Hindlimb muscle (tissue), 1 donor: ENCODE measurements at places on chromosomes 3 and 15. TPM values are rescaled to one million over a fixed set of nuclear protein-coding genes. Genes with fewer than 3 reads are reported as not detected.
A peak's percentile ranks its signal among the peaks of the same experiment; 100 is the strongest.

DNA sequence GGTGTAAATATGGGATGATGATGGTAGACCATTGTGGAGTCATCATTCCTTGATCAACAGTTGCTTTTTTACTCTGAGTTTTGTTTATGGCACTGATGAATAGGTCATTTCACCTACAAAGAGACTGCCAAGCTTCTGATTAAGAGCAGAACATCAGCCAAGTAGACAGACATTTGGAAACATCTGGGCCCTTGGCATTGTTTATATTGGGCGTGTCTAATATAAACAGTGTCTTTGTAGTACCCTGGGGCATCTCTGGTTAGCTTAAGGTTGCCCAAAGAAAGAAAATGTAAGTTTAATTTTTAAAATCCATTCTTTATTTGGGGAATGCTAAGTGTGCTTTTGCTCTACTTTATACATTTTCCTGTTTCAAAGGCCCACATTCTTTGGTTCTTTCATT lies 377.0 kb downstream of the FEZF2 start:
- no peak for DNase-seq

GXYLT2 gene
- polyA plus RNA-seq: 27.9 TPM

MUSTN1 gene
- polyA plus RNA-seq: 203 TPM

- no peak for DNase-seq
These were observed 39.3 kb downstream of the LRRK1 start for GRCh38 chr15:100958326-100959065.

TUSC7 gene
- not detected for polyA plus RNA-seq

- no peak for DNase-seq
These were observed 884.7 kb downstream of the NAALADL2 start for GRCh38 chr3:175743733-175744400.

DNA sequence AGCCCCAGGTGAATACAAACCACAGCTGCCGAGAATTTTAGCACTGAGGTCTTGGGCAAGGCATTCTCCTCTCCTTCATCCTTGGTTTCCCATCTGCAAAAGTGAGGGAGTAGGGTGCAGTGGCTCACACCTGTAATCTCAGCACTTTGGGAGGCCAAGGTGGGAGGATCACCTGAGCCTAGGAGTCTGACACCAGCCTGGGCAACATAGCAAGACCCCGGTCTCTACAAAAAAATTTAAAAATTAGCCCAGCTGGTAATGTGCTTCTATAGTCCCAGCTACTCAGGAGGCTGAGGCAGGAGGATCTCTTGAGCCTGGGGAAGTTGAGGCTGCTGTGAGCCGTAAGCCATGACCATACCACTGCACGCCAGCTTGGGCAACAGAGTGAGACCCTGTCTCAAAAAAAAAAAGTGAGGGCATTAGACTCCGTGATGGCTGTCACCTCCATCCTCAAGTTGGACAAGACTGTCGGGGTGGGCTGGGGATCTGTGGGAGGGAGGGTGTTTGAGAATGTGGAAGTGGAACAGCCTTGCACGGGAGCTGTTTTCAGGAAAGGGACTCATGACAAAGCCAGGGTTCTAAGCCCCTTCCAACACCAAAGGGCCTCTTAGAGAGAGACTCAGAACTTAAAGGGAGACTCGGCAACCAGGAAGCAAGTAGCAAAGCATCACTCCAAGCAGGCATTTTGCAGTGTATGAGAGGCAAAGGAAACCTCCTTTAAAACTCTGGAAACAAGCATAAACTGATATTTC lies 46.0 kb upstream of the FURIN start:
- DNase-seq: no peak

GRCh38 chr3:41328926-41329325 lies 129.6 kb downstream of the CTNNB1 start:
- DNase-seq: no peak

- no peak for DNase-seq
These were observed 35.3 kb downstream of the ANXA2 start for GRCh38 chr15:60362321-60363086.

KLHL40 gene
- 206 TPM for polyA plus RNA-seq

DNA sequence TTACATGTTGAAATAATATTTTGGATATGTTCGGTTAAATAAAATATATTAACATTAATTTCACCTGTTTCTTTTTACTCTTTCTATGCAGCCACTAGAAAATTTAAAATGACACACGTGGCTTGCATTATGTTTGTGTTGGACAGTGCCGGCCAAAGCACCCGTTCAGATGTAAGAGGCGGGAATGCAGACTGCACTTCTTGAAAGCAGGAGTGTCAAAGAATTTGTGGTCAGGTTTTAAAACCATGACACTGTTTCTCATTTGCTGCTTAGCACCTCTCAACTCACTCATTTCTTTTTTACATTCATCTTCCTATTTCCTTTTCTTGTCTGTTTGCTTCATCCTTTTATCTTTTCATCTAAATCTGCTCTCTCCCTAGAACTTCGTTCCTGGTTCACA lies 35.3 kb upstream of the MINAR1 start:
- DNase-seq: no peak

DNA sequence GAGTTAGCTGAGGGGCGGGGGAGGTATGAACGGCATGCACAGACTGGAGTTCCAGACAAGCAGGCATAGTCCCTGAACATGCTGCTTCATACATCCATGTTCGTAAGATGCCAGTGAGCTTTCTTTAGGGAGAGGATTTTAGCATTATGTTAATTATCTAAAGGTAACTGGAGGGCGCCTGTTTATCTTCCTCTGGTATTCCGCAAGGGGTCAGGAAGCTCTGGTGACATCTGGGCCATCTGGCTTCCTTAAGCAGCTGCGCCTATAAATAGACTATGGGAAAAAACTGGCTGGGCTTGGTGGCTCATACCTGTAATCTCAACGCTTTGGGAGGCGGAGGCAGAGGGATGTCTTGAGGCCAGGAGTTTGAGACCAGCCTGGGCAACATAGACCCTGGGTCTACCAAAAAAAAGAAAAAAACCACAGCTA lies 1.5 kb upstream of the FBXO22 start:
- peak; percentile 11 for DNase-seq

DNA sequence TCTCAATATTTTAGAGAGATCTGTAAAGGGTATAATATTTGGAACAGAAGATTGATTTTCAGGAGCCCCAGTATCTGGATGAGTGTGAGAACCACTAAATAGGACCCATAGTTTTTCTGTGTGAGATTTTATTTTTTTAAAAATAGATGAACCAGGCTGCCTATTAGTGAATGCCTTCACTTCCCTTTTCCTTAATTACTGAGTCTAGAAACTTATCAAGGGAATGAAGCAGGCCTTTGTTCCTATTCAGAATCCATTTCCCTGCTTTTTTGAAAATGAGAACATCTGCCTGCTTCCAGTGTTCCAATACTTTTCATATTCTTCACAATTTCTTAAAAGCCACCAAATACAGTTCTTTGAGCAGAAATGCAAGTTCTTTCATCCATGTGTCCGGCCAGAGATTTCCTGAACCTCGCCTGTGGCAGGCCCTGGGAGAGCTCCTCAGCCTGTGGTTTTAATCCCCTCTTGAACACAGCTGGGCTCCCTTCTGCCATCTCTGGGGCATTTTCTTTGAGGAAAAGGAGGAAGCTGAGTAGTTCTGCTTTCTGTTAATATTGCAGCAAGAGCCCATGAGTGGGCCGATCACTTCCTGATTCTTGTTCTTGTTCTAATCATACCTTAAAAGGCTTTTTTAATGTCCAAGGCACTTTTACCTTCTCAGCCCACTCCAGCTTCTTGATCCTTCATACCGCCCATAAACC lies 4.7 kb downstream of the EHD4 start:
- DNase-seq: no peak

- no peak for DNase-seq
These were observed 11.6 kb upstream of the TAFA4 start for GRCh38 chr3:68943753-68944500.

DNA sequence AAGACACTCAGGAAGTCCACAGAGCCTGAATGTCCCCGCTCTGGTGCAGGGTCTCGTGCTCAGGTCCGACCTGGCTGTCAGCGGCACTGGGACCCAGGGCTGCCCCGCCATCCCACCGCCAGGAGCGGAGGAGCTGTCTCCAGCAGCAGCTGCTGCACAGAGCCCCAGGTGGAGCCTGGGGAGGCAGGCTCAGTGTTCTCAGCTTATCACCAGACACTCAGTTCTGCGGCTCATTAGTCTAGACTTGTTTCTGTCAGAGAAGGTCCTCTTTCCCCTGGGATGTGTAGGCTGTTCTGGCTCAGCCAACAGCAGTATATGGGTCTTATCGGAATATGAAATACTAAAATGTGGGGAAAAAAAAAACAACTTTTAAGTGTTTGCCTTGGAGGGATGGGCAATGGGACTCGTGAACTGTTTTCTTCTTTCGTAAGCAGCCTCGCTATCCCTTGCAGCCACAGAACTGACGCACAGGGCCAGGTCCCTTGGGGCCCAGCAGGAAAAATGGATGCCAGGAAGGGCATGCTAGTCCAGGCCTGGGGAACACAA lies 75.9 kb downstream of the KLF13 start:
- DNase-seq: no peak

SMAD6 gene
- 7.5 TPM for polyA plus RNA-seq

DNA sequence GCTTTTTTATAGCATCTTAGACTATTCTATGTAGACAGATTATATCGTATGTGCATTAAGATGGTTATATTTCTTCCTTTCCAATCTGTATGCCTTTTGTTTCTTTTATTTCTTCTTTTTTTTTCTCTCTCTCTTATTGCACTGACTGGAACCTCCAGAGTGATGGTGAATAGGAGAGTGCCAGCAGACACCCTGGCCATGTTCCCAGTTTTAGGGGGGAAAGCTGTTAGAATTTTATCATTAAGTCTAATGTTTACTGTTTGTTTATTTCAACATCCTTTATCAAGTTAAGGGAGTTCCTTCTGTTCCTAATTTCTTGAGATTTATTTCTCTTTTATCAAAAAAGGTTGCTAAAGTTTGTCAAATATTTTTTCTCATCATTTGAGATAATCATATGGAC lies 116.6 kb upstream of the LRTM1 start:
- no peak for DNase-seq

DNA sequence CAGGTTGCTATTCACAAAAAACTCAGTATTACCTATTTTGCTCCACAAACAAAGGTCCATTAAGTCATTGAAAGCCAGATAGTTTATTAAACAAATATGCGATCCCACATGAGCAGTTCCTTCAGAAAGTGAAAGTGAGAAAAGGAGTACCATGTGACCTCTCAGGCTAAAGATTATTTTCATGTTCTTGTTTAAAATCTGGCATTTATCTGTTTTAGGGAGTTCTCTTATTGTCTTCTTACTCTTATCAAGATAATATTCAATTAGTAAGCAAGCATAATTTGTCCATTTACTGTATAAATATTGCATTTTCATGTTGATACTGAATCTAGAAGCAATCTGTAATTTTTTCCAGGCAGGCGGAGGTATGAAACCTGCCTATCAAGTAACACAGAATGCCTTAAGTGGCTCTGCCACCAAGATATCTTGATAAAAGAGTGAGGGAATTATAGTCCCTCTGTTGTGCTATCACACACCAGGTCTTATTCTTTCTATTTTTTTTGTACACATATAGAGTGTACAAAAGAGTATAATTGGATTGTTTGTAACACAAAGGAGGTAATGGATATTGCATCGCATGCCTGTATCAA lies 20.1 kb upstream of the PLSCR5 start:
- DNase-seq: no peak

DNA sequence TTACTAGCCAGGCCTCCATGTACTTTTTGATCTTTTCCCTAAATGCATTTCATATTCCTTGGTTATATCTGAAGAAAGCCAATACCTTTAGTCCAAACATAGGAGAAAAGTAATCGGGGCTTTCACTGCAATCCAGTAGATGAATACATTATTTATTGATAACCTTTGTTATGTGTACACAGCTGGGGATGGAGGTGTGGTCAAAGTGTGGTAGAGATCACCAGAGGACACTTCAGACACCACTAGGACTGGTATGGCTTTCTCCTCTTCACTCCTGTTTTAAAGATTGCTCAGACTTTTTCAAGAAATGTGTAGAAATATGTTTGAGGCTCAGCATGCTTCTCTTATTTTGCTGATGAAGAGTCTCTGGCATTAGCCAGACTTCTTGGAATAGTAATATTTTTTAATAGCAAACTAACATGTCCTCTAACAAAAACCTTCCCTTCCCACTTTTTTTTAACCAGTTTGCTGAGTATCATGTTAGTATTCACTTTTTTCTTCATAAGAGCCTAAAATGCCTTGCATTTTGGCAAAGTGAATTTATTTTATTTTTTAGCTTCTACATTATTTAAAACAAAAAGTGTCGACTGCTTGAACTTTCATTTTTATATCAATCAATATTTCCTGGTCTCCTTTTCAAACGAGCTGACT lies 65.6 kb upstream of the MBNL1 start:
- DNase-seq: no peak

- peak; percentile 32 for DNase-seq
These were observed 30.4 kb downstream of the ZNF662 start for GRCh38 chr3:42936157-42936981.

C2CD4B gene
- polyA plus RNA-seq: 3.4 TPM

CTXN2 gene
- not detected for polyA plus RNA-seq

FILIP1L gene
- 42.3 TPM for polyA plus RNA-seq

GABRB3 gene
- polyA plus RNA-seq: 2.3 TPM

NUP210 gene
- polyA plus RNA-seq: 9.6 TPM

IGF2BP2 gene
- 41.6 TPM for polyA plus RNA-seq

SAMMSON gene
- not detected for polyA plus RNA-seq

GRCh38 chr15:80177156-80177555 lies 24.4 kb downstream of the FAH start:
- no peak for DNase-seq

KCNAB1 gene
- polyA plus RNA-seq: 3.8 TPM

- DNase-seq: no peak
These were observed 84.6 kb upstream of the KLF13 start for GRCh38 chr15:31241888-31242522.

GRCh38 chr3:36846406-36846805 lies 82.1 kb upstream of the DCLK3 start:
- DNase-seq: no peak

CP gene
- polyA plus RNA-seq: 2.1 TPM

DNA sequence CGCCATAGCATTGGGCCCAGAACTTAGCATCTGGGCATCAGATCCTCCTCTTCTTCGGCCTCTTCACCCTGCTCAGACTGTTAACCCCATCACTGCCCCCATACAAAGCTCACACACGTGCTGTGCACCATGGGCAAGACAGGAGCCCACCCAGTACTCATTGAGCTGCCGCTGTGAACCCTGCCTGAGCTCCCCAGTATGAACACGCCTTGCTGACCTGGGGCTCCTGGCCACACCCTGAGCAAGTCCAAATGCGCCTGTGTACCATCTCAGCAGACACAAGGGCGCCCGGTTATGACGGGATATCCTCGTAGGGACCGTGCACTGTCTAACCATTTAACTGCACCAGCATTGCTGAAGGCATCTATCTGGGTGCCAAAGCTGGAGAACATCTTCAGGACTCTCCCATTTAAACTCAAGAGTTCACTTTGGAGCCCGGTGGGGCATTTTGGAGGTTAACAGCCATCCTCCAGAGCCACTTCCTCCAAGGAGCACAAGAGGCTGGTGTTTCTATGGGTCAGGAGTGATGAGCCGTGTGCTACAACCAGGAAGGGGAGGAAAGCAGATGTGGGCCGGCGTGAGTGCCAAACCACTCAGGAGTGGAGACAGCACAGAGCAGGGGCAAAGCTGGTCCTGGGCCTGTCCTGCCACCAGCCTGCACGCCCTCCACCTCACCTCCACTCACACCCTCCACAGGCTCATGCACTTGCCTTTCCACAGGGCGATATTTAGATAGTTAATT lies 12.1 kb downstream of the PRR23E start:
- no peak for DNase-seq

GRCh38 chr3:48437812-48438211 lies 2.1 kb downstream of the CCDC51 start:
- DNase-seq: no peak
